Cortex of kidney (tissue), 1 donor: ENCODE measurements at places on chromosomes 7 and 10.

DNA sequence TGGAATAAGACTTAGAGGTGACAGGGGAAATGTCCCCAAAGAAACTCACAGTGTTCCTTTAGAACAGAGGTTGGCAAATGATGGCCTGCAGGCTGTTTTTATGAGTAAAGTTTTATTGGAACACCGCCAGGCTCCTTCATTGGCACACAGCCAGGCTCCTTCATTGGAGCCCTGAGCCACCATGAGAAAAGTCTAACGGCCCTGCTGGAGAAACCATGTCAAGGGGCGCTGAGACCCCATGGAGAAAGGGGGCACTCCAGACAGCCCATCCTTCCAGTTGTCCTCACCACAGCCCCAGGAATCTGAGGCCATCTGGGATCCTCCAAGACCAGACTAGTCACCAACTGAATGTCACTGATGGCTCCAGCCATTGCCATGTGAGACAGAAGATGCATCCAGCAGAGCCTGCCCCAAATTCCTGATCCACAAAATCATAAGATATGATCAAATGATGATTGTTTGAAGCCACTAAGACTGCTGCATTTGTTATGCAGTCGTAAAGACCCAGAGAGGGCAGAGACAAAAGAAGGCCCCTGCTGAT is 88.2 kb upstream of the GPR26 start:
- DNase-seq: no peak

DNA sequence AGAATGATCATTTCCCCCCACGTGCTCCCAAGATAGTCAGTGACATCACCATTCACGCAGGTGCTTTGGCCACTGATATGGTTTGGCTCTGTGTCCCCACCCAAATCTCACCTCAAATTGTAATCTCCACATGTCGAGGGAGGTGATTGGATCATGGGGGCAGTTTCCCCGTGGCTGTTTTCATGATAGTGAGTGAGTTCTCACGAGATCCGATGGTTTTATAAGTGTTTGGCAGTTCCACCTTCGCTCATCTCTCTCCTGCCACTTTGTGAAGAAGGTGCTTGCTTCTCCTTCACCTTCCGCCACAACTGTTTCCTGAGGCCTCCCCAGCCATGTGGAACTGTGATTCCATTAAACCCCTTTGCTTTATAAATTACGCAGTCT is 205.4 kb upstream of the SH2B2 start:
- no peak for DNase-seq

GRCh38 chr7:45215601-45216062 is 58.0 kb downstream of the RAMP3 start:
- no peak for DNase-seq

GRCh38 chr10:55793024-55793423 is 568.0 kb downstream of the ZWINT start:
- no peak for DNase-seq

DNA sequence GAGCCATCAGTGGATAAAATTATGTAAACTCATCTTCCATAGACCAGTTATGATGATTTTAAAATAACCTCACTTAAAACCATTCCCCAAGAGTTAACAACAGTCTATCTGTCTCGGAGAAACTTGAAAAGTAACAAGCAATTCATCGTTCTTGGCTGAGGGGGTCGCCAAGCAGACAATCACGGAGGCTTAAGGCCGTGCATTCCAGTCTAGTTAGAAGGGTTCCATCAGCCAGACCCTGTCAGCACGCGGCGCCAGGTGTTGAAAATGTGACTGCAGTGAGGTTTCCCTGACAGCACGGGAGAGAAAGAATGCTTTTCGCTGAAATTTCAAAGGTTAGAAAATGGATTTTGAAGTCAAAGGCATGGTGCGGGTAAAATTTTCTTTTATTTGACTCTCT is 1025.0 kb upstream of the CELF2 start:
- DNase-seq: no peak

DNA sequence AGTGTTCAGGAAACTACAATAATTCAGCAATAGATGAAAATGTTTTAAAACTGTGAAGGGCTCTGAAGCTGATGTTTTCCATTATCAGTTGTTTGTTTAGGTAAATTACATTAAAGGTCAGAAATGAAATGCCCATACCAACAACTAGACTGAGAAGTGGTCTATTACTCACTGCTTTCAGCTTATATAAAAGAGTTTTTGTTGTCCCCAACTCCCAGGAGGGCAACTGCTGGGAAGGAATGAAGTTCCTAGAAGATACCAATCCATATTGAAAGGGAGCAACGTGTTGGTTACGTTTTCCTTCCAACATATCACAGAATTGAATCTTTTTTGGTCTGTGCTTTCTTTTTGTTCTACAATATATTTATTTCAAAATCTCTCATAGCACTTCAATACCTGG is 330.6 kb upstream of the LRRN3 start:
- DNase-seq: no peak

DNA sequence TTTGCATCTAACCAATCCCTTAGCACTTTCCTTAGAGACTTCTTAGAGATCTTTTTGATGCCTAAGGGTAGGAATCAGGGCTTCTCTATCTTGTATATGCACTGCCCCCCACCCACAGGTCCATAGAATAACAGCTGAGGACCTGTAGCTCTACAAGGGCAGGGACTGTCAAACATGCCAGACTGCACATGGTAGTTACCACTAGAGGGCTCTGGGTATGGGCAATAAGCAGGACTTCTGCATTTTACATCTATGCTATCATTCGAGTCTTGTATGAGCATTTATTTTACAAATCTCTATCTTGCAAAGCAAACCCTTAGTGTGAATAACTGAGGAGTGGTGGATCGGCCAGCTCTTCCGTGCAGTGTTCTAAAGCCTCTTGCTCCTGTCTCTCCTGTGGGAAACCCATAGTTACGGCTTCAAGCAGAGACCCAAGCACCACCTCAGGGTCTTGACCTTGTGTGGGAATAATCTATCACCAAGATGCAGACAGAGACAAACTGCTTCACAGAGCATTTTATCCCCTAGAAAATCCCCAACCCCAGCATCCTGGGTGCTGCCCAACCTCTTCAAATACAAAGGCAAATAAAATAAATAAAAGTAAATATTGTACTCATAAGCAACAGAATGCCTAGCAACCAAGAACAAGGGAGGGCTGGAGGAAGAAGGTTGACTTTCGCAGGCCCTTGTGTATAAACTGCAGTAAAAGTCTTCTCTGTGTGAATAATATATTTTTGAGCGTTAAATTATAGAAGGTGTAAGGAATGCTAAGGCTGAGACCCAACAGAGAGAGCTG is 219.3 kb downstream of the WDR11 start:
- DNase-seq: no peak

- DNase-seq: no peak
Measured at GRCh38 chr10:89426230-89426868, 12.0 kb downstream of the IFIT5 start.

DNA sequence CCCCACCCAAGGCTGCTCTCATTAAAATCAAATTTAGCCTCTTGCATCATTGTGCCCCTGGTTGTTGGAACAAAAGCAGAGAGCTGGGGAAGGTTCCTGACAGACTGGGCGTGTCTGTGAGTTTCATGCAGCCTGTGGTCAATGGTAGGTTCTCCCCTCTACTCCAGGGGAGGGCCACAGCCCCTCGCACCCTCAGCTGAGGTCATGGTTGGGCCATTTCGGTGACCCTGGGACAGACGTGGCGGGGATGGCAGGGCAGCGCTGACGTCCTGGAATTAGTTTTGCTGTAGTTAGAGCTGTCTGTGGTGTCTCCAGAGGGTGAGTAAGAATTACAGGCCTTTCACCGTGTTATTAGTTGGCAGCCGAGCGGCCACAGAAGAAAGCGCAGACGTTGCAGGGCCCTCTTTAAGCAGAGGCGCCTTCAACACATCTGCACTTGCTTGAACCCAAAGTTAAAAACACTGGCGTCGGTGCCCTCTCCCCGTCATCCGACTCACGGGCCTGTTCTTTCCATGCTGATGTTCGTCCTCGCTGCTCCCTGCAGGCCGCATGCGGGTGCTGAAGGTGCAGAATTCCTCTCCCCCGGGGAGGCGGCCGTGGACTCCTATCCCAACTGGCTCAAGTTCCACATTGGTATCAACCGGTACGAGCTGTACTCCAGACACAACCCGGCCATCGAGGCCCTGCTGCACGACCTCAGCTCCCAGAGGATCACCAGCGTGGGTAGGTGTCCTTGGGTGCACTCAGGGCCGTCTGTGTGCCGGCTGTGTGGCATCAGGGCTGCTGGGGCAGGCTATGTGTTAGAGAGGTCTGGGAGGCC is 2.8 kb downstream of the FAM20C start:
- no peak for DNase-seq

DNA sequence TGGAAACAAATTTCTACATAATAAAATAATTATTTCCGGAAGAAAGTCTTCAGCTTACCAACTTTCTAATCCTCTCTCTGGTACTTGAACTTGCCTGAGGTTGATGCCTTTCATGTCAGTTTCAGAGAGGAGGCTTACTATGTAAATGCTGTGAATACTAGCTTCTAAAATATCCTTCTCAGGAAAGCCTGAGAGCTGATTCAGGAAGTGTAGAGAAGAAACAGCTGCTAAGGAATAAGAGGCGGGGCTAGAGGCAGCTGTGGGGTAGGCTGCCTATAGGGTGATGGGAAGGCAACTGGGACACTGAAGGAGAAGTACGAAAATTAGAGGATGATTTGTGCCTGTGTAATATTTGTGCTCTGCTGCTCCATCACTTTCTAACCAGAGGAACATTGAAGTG is 69.3 kb downstream of the AVL9 start:
- no peak for DNase-seq

- no peak for DNase-seq
Measured at GRCh38 chr7:25167262-25167843, 42.3 kb upstream of the CYCS start.

DNA sequence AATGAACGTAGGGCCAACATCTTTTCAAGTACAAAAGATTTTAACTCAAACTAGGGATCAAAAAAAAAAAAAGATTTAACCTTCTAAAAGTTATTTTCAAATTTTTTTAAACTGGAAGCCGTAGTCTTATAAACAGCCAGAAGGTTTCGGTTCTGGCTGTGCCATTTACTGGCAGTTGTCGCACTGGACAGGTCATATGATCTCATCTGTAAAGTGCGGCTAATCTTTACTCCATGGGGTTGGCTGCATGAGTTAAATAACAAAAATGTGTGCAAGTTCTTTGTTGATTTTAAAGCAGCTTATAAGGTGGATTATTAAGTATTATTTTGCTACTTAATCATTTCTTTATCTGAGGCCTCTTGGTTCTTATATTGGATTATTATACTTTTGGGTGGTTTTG is 36.6 kb downstream of the TRUB1 start:
- DNase-seq: no peak

- DNase-seq: no peak
Measured at GRCh38 chr7:6444516-6445269, 3.1 kb downstream of the DAGLB start.

DNA sequence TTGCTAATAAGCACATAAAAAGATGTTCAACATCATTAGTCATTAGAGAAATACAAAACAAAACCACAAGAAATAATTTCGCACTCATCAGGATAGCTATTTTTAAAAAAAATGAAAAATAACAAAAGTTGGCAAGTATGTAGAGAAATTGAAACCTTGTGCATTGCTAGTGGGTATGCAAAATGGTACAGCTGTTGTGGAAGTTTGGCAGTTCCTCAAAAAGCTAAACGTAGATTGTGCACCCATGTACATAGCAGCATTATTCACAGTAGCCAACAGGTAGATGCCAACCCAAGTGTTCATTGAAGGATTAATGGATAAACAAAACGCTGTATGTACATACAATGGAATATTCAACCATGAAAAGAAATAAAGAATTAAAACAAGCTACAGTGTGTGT is 35.3 kb upstream of the STARD3NL start:
- no peak for DNase-seq

- DNase-seq: no peak
Measured at GRCh38 chr10:122126763-122127659, 138.0 kb downstream of the TACC2 start.

DNA sequence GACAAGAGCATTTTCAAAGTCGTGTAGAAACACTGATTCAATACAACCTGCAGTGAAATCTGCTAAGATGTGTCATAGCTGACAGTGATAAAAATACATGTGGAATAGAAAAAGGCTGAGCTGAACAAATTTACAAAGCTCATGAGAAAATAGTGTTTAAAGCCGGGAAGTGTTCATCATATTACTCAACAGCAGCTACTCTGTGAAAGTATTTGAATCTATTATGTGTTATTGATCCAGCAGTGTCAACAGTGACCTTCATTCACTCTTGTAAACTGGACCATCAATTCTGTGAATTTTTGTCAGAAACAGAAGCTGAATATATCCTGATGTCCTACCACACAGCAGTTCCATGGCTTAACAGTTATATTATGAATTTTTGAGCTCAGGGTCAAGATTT is 11.6 kb downstream of the DYDC1 start:
- no peak for DNase-seq

- DNase-seq: no peak
Measured at GRCh38 chr7:97623333-97623732, 108.6 kb upstream of the TAC1 start.

DNA sequence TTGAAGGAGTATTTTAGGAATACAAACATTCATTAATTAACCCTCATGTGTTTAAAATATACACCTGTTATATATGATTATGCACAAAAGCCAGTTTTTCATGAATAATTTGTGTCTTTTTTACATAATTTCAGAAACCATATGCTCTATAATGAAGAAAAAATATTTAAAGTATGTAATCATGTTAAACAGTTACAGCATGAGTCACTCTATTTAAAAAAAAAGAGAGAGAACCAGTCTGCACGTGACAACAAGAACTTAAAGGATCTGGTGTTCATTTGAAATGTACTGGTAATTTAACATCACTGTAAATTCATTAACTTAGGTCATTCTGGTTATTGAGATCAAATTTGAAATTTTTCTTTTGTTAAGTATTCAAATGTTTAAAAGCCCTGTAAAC is 228.5 kb downstream of the CACNB2 start:
- no peak for DNase-seq

DNA sequence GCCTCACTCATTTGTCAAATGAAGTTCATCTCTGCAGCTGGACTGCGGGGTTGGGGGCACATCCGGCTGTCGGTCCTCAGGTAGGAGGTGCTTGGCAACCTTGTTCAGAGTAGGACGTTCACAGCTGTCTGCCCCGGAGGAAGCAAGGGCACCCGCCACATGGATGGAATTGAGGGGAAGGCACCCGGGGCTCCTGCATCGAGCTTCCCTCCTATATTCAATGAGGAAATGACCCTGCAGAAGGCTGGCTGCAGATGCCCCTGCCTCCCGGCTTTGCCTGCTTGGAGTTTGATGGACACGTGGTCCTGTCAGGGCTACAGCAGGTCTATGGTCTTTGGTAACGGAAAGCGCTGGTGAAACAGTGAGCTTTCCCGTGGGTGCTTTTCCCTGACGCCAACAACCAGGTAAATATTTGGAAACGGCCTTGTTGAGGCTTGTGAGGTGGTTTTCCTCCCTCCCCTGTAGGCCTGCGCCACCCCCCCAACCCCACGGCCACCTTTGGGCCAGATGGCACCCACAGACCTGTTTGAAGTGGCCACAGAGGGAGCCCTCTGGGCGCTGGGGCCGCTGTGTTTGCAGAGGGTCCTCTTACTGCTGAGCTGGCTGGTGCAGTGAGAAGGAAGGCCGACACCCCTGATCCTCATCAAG is 32.9 kb downstream of the HTRA1 start:
- DNase-seq: no peak
